ENCODE measurements at places on chromosomes 5 and 9.

- no peak for DNase-seq
These were observed 511.3 kb upstream of the ADAMTS16 start for GRCh38 chr5:4628645-4629385.

DNA sequence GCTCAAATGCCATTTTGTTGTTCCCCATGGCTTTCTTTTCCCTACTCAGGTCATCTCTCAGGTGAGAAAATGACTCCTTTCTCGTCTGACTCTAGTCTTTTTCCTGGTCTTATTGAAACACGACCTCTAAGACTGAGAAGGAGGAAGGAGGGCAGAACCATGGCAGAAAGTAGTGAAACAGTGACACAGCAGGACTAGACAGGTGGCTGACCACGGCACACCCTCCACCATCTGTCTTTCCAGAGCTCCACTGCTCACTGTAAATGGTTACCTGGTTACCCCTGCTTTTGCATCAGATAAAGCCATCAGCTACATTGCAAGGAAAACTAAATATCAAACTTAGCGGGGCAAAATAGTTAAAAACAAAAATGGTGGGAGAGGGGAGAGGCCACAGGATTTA, 30.9 kb downstream of the NR4A3 start:
- DNase-seq = no peak

DNA sequence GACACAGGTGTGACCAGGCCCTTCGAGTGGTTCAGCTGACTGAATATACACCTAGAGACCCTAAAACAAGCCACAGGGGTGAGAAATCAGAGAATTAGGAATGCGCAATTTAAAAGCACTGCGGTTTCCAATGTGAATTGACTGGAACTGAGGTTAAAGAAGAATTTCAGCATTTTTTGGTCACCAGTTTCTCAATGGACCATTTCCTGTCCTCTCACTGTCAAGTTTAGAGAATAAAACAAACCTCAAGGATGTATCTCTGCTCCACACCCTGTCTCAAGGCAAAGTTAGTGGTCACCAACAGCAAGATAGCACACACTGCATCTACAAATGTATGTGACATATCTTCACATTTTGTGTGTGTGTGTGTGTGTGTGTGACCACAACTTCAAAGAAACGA, 143.8 kb upstream of the MAP3K1 start:
- no peak for DNase-seq

DNA sequence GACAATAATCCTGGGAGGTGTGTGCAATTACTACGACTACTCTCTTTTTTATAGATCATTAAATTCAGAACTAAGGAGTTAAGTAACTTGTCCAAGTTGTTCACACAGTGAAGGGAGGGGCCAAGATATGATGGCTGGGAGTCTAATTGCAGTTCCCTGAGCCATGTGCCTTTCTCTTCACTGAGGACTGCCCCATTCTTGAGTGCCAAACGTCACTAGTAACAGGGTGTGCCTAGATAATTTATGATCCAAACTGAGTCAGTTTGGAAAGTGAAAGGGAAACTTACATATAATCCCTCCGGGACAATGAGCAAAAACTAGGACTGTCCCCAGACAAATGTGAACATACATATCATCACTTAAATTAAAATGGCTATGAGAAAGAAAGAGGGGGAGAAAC, 20.2 kb downstream of the IL7R start:
- DNase-seq = no peak

DNA sequence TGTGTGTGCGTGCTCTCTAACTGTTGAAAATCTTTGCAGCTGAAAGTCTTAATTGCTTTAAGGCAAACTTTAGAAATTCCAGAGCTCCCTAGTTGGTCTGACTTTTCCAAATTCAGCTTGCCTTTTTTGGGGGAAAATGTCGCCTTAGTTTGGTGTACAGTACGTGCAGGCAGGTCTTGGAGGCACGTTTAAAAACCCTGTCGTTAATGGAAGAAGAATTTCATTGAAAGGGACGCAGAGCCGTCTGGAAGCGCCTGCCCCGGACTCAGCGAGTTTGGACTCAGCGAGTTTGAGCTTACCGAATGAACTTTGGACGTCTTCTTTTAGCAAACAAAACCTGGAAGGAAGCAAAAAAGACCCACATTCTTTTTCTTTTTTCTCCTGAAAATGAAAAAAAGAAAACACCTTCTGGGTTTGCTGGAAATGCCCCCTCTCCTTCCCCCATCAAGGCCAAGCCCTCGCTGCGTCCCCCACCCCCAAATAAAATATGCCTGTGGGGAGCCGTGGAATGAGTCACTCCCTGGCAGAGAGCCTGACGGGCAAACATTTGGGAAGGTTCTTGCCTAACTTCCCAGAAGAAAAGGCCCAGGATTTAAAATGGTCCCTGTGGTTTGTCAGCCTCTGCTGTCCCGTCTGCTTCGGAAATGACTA, 1.5 kb downstream of the NEK6 start:
- peak; percentile 89 for DNase-seq

- no peak for DNase-seq
These were observed 107.3 kb upstream of the SPIN1 start for GRCh38 chr9:88280816-88281382.

GRCh38 chr5:74179179-74179578, 461.3 kb downstream of the ENC1 start:
- no peak for DNase-seq

DNA sequence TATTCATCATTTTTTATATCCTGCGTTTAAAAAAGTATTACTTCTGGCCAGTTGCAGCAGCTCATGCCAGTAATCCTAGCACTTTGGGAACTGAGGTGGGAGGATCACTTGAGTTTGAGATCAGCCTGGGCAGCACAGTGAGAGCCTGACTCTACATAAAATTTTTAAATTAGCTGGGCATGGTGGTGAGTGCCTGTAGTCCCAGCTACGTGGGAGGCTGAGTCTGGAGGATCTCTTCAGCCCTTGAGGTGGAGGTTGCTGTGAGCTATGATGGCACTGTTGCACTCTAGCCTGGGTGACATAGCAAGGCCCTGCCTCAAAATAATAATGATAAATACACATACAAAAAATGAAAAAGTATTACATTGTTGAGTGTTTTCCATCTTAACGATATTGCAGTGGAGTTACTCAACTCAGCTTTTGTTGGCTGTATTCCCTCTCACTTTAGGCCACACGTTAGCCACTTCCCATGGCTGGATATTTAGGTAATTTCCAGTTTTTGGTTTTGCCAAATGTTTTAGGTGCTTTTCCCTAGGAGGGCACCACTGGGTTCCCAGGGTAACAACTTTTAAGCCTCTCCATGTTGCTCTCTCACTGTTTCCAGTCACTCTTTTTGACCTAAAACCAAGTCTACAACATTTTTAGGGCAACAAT, 20.6 kb downstream of the SHB start:
- no peak for DNase-seq

DNA sequence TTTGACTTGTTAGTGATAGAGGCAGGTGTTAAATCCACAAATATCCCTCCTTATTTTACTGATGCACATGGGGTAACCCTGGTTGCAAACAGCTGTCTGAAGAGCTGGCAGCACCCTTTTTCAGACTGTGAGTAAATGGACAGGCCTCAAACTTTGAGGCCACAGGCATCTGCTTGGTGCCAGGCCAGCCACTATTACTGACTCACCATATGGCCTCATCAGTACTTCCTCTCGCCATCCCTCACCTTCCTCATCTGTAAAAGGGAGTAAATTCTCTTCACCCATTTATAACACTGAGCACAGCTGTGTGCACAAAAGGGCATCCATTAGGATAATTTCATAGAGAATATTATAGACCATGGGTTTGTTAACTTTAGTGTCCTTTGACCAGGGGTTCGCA, 11.9 kb upstream of the TNIP1 start:
- DNase-seq = peak; percentile 43

DNA sequence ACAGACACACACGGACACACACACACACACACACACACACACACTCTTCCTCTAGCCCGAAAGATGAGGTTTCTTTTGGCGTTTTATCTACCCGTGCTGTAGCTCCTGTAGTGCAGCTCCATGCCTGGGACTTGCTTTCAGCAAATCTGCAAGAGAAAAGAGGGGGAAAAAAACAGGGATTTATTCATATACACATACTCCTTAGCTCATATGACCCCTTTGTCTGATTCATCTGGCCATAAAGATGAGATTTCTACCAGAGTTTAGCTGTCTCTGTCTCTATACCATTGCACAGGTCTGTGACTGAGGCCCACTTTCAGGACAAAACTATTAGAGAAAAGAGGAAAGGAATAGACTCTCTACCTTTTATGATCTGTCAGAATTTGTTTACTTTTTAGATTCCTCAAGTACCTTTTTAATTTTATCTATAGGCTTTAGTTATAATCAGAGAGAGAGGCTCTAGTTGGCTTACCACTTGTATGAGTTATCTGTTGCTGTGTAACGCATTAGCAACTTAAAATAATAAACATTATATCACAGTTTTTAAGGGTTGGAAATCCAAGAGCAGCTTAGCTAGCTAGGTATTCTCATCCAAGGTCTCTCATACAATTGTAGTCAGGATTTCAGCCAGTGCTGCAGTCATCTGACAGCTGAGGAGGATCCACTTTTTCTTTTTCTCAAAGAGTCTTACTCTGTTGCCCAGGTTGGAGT, 14.7 kb downstream of the SNX2 start:
- DNase-seq = no peak
